ENCODE measurements at places on chromosomes 4 and X.

DNA sequence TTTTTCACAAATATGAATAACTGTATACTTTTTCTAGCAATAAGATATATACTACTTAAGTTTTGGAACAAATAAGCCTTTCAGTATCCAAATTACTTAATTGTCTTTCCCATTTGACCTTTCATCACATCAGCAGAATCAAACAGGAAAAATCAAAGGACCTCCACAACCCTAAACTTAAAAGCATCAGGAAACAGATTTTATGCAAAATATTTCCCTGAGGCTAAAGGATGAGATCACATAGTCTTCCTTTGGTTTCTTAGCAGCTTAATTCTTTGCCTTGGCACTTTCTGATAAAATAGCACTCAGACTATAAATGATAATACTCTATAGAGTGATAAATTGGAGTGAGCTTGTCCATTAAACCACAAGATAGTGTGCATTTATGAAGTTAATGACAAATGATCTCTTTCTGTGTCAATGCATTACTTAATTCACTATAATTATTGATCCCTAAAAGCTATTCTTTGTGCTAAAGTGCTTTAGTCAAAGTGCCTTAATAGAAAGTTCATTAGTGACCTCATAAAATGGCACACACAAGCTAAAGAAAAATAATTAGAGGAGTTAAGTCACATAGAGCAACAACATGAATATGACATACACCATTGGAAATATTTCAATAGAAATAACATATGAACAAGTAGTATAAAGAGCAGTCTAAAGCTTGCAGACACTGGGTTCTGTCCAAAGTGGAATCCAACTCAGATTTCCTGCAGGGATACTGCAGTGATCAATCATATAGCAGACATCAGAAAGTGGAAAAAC, 15.7 kb upstream of the NDST3 start:
- no peak for DNase-seq

DNA sequence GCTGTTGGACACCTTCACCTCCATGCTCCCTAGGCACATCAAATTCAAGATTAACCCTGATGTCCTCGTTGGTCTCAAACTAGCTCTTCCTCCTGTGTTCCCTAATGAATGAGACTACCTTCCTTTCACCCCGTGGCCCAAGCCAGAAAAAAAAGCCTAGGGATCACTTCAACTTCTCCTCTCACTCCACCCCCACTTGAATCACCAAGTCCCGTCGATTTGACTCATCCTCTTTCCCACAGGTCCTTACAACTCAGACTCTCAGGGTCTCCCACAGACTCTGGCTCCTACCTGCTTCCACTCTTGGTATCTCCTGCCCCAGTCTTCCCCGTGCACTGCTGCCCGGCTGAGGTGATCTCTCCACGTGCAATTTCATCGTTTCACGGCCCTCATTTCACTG, 8.5 kb downstream of the SLC25A43 start:
- no peak for DNase-seq

DNA sequence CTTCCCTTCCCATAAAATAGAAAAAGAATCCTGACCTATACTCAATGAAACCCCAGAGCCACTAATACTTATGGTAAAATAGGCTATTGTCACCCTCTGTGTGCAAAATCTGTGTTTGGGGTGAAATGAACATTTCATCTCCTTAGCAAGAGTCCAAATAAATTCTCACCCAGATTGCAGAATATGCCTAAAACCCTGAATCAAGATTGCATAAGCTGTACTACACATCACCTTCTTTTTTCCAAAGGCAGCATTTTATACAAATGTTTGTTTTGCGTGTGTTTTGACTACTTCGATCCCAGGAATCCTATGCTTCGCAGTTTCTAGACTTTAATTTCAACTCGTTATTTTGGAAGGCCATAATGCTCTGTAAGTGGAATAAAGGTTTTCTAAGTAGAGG, 12.2 kb upstream of the HADH start:
- no peak for DNase-seq

DNA sequence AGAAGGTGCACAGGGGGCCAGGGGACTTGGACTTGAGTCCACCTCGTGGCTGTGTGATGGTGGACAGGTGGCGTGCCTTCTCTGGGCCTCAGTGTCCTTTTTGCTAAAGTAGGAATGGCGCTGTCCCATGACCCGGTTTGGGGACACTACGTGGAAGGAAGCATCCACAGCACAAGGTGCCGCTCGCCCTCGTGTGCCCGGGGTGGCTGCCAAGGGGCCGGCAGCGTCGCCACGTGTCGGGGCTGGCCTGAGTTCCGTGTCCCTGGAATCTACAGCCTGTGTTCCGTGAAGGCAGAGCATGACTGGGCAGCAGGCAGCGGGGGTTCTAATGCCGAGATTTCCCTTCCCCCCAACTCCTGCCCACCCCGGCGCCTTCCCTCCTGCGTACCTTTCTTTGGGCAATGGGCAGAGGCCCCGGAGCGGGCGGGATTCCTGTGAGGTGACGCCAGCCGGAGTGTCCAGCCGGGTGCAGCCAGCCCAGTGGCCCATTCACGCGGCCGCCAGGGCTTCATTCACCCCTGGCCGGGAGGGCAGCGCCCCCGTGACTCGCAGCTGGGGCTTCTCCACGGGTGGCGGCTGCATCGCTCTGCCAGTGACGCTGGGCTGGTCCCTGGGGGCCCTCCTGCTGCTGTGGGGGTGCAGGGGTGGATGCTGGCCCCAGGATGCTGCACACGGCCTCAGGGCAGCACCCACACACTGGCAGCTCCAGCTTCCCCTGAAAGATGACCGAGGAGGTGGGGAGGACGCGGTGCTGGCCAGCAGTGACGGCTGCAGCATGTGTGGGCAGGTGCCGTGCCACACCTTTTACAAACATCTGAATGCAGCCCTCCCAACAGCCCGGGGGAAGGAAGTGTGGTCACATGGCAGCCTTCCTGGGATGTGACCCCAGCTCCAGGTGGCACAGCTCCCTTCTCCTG, 21.2 kb downstream of the DOK7 start:
- no peak for DNase-seq

DNA sequence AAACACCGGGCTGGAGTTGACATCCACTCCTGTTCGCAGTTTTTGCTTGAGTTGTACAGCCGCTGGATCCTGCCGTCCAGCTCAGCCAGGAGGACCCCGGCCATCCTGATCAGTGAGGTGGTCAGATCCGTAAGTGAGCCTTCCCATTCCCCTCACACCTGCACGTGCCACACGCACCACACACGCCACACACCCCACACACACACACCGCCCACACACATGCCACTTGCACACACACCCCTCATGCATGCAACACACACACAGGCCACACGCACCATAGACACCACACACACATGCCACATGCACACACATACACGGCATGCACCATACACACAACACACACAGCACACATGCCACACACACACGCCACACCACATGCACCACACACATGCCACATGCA, 20.1 kb upstream of the MSANTD1 start:
- DNase-seq = no peak

- DNase-seq = no peak
Measured at GRCh38 chr4:87966095-87966496, 9.4 kb upstream of the SPP1 start.

DNA sequence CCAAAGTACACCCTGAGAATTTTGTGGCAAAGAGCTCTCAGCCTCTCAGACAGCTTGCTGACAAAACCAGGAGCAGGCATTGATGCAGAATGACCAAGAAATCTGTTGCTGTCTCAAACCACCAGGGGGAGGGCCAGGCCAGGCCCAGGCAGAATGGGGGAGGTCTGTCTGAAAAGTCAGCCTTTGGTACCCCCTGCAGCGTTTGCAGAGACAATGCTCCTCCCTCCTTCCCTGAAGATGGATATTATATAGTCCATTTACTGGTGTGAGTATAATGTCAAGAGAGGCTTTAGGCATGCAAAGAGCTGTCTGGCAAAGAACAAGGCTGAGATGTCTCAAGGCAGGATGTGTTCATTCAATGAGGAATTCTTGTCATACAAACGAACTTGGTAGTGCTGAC, 52.9 kb upstream of the TRPC5OS start:
- DNase-seq = no peak

- no peak for DNase-seq
Measured at GRCh38 chr4:84051089-84051488, 448.0 kb downstream of the NKX6-1 start.

- no peak for DNase-seq
Measured at GRCh38 chr4:140267576-140267975, 105.9 kb upstream of the SCOC start.

Measured in activated CD8-positive, alpha-beta memory T cell treated with anti-CD3 and anti-CD28 coated beads for 4 hours (primary cell).